WTC11 (cell line): ENCODE measurements at places on chromosomes 2 and 18. TPM values are rescaled to one million over a fixed set of nuclear protein-coding genes. Genes with fewer than 3 reads are reported as not detected.

ALK gene
- 0.09 to 0.11 TPM in 2 of 3 replicates, not detected in the other for total RNA-seq

PDE1A gene
- 0.25 TPM in 1 of 3 replicates, not detected in the others for total RNA-seq

DNAJC5G gene
- total RNA-seq: 0.18 to 0.44 TPM (median 0.34 TPM) in 3 replicates

DNA sequence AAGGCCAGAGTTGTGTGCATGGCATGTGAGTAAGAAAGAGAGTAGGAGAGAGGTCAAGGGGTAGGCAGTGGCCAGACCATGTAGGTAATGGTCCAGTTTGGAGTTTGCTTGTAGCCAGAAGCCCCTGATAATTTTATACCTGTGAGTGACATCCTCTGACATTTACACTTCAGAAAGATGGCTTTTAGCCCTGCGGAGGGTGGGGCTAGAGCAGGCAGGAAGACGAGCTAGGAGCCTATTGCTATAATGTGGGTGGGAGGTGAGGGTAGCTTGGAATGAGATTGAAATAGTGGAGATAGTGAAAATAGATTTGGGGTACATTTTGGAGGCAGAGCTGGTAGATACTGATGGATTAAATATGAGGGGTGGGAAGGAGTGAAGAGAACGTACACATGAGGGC, 48.8 kb upstream of the MGAT5 start:
- no peak for DNase-seq
- H3K27ac ChIP-seq: no peak overlapping the region
- peaks cover 35% of the 10 kb centered on the region for H3K4me1 ChIP-seq
- no peaks in the 10 kb centered on the region for H3K36me3 ChIP-seq
- no peak overlapping the region for H3K4me3 ChIP-seq

DNA sequence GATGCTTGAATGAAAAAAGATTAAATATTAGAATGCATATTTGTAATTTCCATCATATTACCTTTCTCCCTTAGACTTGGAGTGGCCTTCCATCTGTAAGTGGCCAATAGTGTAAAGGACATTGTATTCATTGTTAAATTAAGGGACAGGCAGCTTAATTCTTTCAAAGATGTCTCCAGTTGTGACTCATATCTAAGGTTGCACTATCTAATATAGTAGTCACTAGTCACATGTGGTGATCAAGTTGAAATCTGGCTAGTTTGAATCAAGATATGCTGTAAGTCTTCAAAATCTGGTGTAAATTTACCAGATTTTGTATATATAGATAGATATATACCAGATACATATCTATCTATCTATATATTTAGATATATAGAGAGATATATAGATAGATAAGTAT, 52.4 kb upstream of the AGPS start:
- H3K4me3 ChIP-seq: no peak overlapping the region
- H3K36me3 ChIP-seq: no peaks in the 10 kb centered on the region
- H3K27me3 ChIP-seq: peaks cover 7% of the 10 kb centered on the region
- no peak overlapping the region for H3K27ac ChIP-seq
- DNase-seq: no peak

ADI1 gene
- total RNA-seq: 20.1 to 21.4 TPM (median 20.1 TPM) in 3 replicates

DNA sequence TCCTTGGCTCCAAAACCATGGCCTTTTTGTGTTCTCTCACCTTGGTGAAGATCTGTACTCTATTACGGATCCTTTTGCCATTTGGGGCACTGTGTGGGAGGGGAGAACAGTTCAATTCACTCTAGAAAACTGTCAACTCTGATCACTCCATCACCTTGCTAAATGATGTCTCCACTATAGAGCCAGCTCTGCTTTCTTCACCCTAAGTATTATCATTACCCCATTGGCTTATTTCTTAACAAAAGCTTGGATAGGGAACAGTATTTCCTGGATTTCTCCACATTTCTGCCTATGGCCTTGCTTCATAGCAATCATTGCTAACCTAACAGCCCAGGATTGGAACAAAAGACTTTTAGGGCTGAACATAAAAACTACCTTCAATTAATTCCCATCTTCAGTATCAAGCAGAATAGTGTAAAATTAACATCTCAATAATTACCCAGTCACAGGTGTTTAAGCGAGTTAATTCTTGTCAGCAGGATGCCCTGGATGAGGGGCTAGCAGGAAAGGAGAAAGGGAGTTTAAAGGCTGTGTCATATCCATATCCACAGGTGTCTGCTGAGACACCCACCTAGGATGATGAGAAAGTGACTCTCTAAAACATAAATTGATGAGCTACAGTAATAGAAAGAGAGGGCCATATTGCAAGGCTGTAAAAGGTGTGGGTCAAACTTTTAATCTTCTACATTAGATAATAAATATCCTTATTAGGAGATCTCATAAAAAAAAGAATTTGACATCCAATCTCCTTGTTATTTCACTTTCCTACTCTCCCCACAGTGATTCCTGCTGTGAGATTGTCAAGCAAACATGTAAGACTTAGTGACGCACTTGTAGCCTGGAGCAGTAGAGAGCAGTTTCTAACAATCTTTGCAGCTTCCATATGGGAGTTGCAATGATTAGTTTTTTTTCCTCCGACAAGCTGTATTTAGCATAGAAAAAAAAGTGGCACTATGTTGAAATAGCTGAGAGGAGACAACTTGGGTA, 589.5 kb upstream of the NXPH2 start:
- peaks cover 42% of the 10 kb centered on the region for H3K4me1 ChIP-seq
- no peak for DNase-seq
- peaks cover 71% of the 10 kb centered on the region for H3K27me3 ChIP-seq
- peak overlapping the region; percentile 56; the same call in 1 of the 2 replicates for H3K27ac ChIP-seq
- peak overlapping the region; percentile 44 for H3K4me3 ChIP-seq
- H3K36me3 ChIP-seq: peaks cover 4% of the 10 kb centered on the region

TNFRSF11A gene
- total RNA-seq: 3.9 to 4.9 TPM (median 4.7 TPM) in 3 replicates

CRYGB gene
- total RNA-seq: 0.87 TPM in 1 of 3 replicates, not detected in the others

KCNJ3 gene
- 0.31 to 0.69 TPM (median 0.32 TPM) in 3 replicates for total RNA-seq

- no peaks in the 10 kb centered on the region for H3K27me3 ChIP-seq
- no peak overlapping the region for H3K27ac ChIP-seq
- H3K36me3 ChIP-seq: no peaks in the 10 kb centered on the region
- H3K4me3 ChIP-seq: no peak overlapping the region
- peaks cover 5% of the 10 kb centered on the region for H3K4me1 ChIP-seq
These were observed 73.0 kb upstream of the ITGA6 start for GRCh38 chr2:172354347-172354746.

SLC4A5 gene
- total RNA-seq: 0.62 to 1.8 TPM (median 1.2 TPM) in 3 replicates

GRCh38 chr2:216163518-216163917, 54.4 kb downstream of the XRCC5 start:
- no peak for DNase-seq
- H3K36me3 ChIP-seq: peaks cover 90% of the 10 kb centered on the region
- H3K4me3 ChIP-seq: no peak overlapping the region
- H3K4me1 ChIP-seq: no peaks in the 10 kb centered on the region

DNA sequence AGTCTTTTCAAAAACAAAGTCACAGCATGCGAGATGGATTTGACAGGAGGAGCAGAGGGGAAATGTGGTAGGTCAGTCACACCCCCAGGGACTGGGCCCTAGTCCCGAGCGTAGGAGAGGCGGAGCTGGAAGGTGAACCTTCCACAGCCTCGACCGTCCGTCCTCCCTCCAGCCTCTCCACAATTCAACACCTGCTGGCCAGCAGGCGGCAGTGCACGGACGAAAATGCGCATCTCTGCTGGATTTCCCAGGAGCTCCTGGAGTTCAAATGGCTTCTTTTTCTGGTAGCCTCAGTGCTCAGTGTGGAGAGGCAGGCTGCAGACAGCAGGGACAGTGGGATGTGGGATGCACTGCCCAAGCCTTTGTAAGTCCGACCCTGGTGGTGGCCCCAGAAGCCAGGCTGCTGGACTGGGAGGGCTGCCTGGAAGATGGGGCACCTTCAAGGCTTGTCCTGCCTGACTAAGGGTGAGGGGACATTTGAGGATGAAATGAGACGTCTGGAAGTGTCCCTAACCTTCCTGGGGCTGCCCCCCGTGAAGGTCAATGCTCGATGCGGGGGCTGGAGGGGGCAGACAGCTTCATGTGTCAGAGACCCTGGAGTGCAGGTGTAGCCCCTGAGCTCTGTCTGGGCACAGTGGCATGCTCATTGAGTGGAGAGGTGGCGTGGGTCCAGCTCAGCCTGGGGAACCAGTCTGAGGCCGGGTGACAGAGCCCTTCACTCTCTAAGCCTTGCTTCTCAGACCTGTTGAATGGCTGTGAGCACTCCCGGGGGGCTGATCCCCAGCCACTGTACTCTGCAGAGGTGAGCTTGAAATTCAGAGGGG, 189.5 kb downstream of the TFCP2L1 start:
- peaks cover 13% of the 10 kb centered on the region for H3K27me3 ChIP-seq
- no peak overlapping the region for H3K27ac ChIP-seq
- peak; percentile 79 for DNase-seq
- peaks cover 7% of the 10 kb centered on the region; the same call in 1 of the 2 replicates for H3K36me3 ChIP-seq
- H3K4me3 ChIP-seq: no peak overlapping the region

DSEL gene
- 29.3 to 33.4 TPM (median 30.1 TPM) in 3 replicates for total RNA-seq

DNA sequence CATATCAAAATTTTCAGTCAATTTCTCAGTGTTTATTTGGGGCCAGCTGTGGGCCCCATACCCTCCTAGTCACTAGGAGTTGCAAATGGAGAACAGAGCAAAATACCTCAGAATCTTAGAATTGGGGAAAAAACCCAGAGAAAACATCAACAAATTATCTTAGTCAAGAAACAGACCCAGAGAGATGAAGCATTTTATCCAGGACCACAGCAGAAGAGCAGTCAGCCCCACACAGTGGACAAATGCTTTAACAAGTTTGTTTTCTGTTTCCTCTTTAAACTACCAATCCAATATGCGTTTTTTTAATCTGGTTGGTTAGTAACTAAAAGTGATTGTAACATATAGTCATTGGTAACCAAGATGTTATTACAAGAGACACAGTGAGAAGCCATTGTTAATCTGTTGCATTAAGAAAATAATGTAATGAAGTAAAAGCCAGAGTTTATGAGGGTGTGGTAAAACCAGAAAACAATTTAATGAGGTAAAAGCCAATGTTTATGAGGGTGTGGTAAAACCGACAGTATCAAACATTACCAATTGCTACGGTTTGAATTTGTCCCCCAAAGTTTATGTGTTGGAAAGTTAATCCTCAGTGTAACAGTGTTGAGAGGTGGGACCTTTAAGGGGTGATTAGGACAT, 60.7 kb upstream of the COX7A2L start:
- peaks cover 24% of the 10 kb centered on the region for H3K4me1 ChIP-seq
- H3K27ac ChIP-seq: no peak overlapping the region

PER2 gene
- total RNA-seq: 4.1 to 6.6 TPM (median 5.5 TPM) in 3 replicates

- H3K4me3 ChIP-seq: no peak overlapping the region
- no peak for DNase-seq
- no peaks in the 10 kb centered on the region for H3K36me3 ChIP-seq
- H3K4me1 ChIP-seq: no peaks in the 10 kb centered on the region
- no peak overlapping the region for H3K27ac ChIP-seq
These were observed 113.6 kb downstream of the ETAA1 start for GRCh38 chr2:67510745-67511144.

GRCh38 chr2:176018708-176019107, 16.6 kb upstream of the LNPK start:
- H3K27ac ChIP-seq: no peak overlapping the region
- DNase-seq: no peak
- no peaks in the 10 kb centered on the region for H3K36me3 ChIP-seq
- H3K4me3 ChIP-seq: no peak overlapping the region

ATP6V1B1 gene
- total RNA-seq: not detected in 3 replicates

AGAP1 gene
- 46.2 to 49.3 TPM (median 49.1 TPM) in 3 replicates for total RNA-seq

HOXD11 gene
- not detected in 3 replicates for total RNA-seq

DNA sequence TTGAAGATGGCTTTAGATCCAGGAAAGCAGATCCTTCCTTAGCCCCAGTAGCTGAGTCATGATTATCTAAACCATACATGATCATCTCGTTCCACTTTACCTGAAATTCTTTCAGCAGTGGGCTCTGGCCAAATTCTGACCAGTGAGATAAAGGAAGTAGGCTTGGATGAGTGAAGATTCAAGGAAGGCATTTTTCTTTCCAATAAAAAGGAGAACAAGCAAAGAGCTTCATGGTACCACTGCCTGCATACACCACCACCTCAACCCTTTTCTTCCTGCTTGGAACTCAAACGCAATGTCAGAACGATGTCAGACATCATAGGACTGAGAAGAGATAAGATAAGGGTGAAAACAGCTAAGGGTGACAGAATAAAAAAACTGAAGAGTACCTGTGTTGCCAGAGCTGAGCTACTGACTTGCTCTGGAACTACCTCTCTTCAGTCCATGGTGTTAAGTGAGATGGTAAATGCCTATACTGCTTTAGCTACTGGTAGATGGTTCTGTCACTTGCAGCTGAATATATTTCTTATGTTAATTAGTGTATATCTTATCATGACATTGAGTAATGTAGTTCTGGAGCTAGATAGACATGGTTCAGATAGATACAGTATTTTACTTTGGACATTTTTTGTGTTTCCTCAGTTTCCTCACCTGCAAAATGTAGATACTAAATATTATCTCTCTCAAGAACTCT, 58.7 kb upstream of the ACVR1 start:
- H3K36me3 ChIP-seq: 0 out of 2 replicates have a peak, but pooled peaks cover under 1% of the 10 kb centered on the region
- peaks cover 37% of the 10 kb centered on the region for H3K4me1 ChIP-seq
- DNase-seq: no peak
- no peak overlapping the region for H3K4me3 ChIP-seq
- peaks cover 98% of the 10 kb centered on the region for H3K27me3 ChIP-seq

- H3K4me1 ChIP-seq: no peaks in the 10 kb centered on the region
- H3K36me3 ChIP-seq: peaks cover 28% of the 10 kb centered on the region
- peaks cover 45% of the 10 kb centered on the region for H3K27me3 ChIP-seq
- no peak overlapping the region for H3K27ac ChIP-seq
- H3K4me3 ChIP-seq: no peak overlapping the region
These were observed 5.2 kb upstream of the RSAD2 start for GRCh38 chr2:6872394-6872793.

DCDC2C gene
- total RNA-seq: not detected in 3 replicates

ADD2 gene
- 164 to 196 TPM (median 187 TPM) in 3 replicates for total RNA-seq

PRR30 gene
- total RNA-seq: not detected in 3 replicates

- H3K27me3 ChIP-seq: no peaks in the 10 kb centered on the region
- peaks cover 65% of the 10 kb centered on the region for H3K4me1 ChIP-seq
- no peak overlapping the region for H3K27ac ChIP-seq
These were observed 19.8 kb downstream of the MAP4K4 start for GRCh38 chr2:101717071-101717845.

DNA sequence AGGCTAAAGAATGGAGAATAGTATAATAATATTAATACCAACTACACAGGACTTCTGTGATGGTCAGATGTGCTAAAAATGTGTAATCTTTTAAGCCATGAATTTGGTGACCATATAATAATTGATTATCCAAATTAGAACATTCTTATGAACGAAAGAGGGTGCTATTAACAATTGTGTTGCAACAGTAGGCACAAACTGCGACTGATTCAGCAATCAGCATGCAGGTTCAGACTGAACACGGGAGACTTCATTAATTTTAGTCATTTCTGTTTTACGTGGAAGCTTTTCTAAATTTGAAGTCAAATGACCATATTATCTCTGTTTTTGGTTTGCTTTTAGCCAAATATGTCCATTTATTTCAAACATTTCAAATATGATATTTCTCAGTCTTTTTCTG, 54.6 kb upstream of the CHST9 start:
- H3K36me3 ChIP-seq: peaks cover 6% of the 10 kb centered on the region; the same call in 1 of the 2 replicates
- no peak for DNase-seq
- no peak overlapping the region for H3K4me3 ChIP-seq

- no peak for DNase-seq
- H3K27ac ChIP-seq: no peak overlapping the region
- H3K4me3 ChIP-seq: peak overlapping the region; percentile 82
- H3K27me3 ChIP-seq: peaks cover 22% of the 10 kb centered on the region
These were observed 1.3 kb downstream of the CCDC68 start for GRCh38 chr18:54957996-54958395.

NCK2 gene
- 63.7 to 75.4 TPM (median 65.1 TPM) in 3 replicates for total RNA-seq
